ENCODE measurements at places on chromosomes 5 and 9. TPM values are rescaled to one million over a fixed set of nuclear protein-coding genes. Genes with fewer than 3 reads are reported as not detected.
A peak's percentile ranks its signal among the peaks of the same experiment; 100 is the strongest.

Gene AQP7
- total RNA-seq = 0.23 TPM

DNA sequence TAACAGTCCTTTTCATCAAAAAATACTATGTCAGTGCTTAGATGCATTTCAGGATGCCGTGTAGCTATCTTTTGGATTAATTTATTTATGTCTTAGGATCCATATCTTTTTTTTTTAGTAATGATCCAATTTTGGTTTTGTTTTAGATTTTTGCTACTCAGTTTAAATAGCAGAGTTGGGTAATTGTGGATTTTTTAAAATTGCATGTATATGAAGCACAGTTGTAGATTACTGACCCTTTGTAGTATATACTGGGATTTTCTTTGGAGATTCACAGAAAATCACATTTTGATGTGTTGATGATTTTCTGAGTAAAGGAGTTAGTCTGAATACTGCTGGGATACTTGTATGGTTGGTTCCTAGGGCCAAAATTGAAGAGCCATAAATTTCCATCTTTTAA lies 111.8 kb downstream of the NIPBL start:
- H3K4me1 ChIP-seq = peaks cover 9% of the 10 kb centered on the region
- DNase-seq = no peak
- no peak overlapping the region for H3K4me3 ChIP-seq
- no peaks in the 10 kb centered on the region for H3K27me3 ChIP-seq
- H3K27ac ChIP-seq = no peak overlapping the region

GRCh38 chr5:44987026-44987425 lies 178.3 kb downstream of the MRPS30 start:
- no peak overlapping the region for H3K4me3 ChIP-seq
- no peaks in the 10 kb centered on the region for H3K4me1 ChIP-seq
- DNase-seq = no peak

Gene CKMT2
- 3.1 TPM for total RNA-seq

DNA sequence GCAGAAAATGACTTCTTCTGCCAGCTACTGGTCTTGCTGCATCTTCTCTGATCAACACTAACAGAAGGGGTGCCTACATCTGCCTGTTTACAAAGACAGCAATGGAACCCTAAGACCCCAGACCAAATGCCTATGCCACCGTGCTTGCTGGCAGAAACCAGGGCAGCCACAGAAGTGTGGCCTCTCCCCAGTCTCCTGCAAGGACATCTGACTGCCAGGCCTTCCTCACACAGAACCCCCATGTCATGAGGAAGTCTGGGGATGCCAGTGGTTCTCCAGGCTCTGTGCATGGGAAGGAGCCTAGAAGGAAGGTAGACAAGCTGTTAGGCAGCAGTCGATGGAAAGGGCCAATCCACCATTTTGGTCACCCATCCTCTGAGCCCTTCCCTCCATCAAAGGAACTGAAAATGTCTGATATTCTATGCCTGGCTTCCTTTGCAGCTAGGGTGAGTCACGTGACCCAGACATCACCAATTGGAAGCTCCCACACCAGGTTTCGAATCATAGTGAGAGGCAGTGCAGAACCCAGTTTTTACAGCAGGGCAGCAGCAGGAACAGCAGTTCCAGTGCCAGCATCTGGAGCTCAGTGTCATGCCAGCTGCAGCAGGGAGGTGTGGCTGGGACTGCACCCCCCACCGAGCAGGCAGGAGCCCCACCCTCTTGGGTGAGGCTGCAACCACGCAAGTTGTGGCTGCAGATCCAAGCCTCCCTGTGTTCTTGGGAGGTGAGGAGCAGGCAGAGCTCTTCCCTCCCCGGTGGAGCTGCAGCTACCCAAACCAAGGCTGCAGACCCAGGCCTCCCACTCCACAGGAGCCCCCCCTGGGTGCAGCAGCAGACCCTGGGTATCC lies 123.4 kb downstream of the OLFM1 start:
- no peaks in the 10 kb centered on the region for H3K4me1 ChIP-seq
- no peak overlapping the region for H3K27ac ChIP-seq
- no peak for DNase-seq
- H3K27me3 ChIP-seq = no peaks in the 10 kb centered on the region
- peaks cover 2% of the 10 kb centered on the region for H3K36me3 ChIP-seq

DNA sequence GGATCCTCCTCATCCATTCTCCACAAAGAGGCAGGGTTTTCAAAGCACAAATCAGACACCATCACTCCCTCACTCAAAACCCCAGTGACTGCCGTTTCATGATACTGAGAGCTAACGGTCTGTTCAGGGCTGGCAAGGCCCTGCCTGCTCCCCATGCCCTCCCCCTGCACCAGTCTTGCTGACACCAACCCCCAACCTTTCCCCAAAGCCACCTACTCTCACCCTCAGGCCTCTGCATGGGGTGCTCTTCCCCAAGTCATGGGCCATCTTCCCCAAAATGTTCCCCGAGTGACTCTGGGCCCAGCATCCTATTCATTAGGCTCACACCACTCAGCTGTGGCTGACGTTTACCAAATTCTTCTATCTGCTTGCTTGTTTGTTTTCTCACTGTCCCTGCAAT lies 21.7 kb upstream of the OLFM1 start:
- no peak for DNase-seq
- H3K4me1 ChIP-seq = peaks cover 8% of the 10 kb centered on the region
- H3K4me3 ChIP-seq = no peak overlapping the region
- H3K36me3 ChIP-seq = peaks cover 28% of the 10 kb centered on the region
- H3K27me3 ChIP-seq = peaks cover 22% of the 10 kb centered on the region

GRCh38 chr9:137694236-137694959 lies 75.6 kb downstream of the EHMT1 start:
- no peaks in the 10 kb centered on the region for H3K36me3 ChIP-seq
- no peak for DNase-seq
- peak overlapping the region; percentile 98 for H3K27ac ChIP-seq
- H3K4me3 ChIP-seq = no peak overlapping the region

- peaks cover 35% of the 10 kb centered on the region for H3K4me1 ChIP-seq
- peaks cover 12% of the 10 kb centered on the region for H3K36me3 ChIP-seq
- no peak overlapping the region for H3K4me3 ChIP-seq
- no peaks in the 10 kb centered on the region for H3K27me3 ChIP-seq
- 0 out of 2 replicates have a peak overlapping the region, but pooled peaks have one; percentile 55 for H3K27ac ChIP-seq
Observed at GRCh38 chr5:112800891-112801290, 60.2 kb upstream of the SRP19 start.

- no peak overlapping the region for H3K4me3 ChIP-seq
- H3K27ac ChIP-seq = no peak overlapping the region
- H3K4me1 ChIP-seq = no peaks in the 10 kb centered on the region
- no peak for DNase-seq
- peaks cover 5% of the 10 kb centered on the region for H3K36me3 ChIP-seq
- no peaks in the 10 kb centered on the region for H3K27me3 ChIP-seq
Observed at GRCh38 chr9:80957801-80958200, 731.5 kb downstream of the TLE1 start.
